ENCODE measurements at places on chromosomes 2 and 18.

- DNase-seq = no peak
Measured at GRCh38 chr2:34936089-34936488, 1337.0 kb upstream of the FAM98A start.

DNA sequence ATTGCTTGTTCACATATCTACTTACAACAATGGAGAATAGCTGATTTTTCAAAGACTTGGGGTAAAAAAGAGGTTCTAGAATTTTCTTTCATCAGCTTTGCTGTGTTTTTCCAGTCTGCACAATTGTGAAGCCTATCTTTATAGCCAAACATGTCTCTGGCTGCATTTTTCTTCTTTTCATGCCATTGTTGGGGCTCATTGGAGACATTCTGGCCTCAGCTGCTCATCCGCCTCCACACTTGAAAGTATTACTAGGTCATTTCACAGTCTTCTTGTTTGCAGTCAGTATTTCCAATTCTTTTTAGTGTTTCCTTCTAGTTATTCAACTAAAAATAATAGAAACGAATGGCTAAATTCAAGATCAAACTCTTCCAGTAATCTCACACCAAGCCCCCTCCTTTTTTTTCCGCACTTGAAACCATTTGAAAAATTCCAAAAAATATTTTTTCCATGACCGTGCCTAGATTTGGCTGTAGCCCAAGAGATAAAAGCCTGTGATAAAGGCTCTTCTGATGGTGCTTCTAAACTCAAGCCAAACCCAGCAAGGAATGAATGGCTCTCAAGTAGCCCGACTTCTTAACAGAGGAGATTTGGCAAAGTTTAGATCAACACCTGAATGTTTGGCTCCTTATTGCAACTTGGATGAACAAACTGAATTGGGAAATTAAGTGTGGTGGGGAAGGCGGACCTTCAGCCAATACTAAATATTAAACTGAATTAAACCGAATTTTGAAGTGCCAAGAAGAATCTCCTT, 103.4 kb downstream of the NRP2 start:
- no peak for DNase-seq

- DNase-seq = no peak
Measured at GRCh38 chr2:157903151-157903550, 27.0 kb upstream of the ACVR1 start.

DNA sequence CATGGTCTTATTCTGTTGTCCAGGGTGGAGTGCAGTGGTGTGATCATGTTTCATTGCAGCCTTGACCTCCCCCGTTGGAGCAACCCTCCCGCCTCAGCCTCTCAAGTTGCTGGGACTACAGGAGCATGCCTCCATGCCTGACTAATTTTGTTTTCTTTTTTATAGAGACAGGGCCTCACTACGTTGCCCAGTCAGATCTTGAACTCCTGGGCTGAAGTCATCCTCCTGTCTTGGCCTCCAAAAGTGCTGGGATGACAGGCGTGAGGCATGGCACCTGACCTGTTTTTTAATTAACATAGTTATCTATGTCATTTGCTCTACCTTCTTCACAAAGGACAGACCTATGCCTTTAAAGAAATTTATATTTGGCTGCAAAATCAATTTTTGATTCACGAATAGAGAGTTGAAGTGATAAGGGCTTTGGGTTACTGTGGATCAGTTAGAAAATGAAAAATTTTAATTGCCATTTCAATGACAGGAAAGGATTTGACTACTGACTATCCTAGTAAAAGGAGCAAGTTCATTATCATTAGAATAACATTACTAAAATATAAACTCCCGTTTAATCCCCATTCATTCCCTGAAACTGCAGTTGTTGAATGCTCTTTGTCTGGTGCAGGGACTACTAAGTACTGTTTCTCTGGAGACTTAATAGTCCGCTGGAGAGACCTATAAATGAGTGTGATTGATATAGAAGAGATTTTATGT, 3.7 kb downstream of the RNF138 start:
- no peak for DNase-seq

DNA sequence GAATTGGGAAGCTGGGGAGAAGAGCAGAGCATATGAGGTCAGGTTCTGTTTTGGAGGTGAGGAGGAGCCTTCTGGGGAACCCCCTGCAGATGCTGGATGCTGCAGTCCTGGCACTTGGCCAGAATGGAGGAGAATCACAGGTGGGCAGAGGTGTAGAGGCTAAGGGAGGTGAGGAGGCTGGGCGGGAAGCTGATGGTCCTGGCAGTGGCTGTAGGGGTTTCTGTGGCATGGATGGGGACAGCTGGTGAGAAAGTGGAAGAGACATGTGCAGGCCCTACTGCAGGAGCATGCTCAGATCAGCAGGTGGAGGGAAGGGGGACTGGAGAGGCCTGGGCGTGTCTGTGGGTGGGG, 101.3 kb downstream of the DYSF start:
- no peak for DNase-seq

DNA sequence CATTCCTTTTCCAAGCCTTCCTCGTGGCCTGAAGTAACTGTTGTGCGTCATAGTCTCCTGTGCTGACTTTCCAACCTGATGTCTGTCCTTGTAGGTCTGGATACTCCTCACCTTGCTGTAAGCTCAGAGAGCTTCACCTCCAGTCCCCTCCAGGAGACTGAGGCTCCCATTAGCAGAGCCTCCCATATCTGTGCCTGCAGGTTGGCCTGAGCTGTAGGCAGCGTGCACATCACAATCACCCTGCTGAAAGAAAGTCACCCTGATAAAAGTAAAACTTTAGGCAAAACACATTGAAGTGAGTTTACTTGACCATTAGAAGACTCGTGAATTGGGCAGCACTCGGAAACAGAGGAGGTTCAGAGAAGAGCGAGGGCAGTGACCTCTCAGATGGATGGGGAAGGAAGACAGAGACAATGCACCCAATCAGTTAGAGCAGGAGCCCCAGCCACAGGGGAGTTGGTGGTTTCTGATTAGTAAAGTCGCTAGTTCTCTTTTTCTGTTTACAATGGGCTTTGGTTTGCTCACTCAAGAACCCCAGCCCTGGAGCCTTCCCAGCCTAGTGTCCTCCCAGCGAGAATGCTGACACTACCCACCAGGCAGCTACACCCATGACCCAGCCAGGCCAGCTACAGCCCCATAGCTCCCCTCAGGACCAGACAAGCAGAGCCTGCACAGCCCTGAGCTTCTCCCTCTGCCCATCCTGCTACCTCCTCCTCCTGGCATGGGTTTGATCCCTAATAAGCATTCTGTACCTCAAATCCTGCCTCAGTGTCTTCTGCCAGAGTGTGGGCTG, 12.1 kb upstream of the TPO start:
- no peak for DNase-seq

GRCh38 chr2:129888461-129888860, 91.0 kb upstream of the RAB6C start:
- DNase-seq = no peak

DNA sequence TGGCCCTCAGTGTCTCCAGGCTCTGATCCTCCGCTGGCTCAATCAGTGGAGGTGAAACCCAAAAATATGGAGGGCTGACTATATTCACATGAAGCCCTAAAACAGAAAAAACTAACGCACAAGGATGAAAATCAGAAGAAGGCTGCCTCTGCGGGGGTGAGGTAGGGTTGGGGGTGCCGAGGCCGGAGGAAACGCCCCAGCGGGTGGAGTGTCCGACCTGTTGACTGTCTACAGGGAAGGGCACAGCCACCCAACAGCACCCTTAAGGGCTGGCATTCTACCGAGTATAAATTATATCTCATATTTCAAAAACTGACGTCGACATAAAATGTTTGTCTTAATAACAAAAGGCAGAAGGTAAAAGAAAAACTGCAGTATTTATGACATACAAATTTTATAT, 223.5 kb downstream of the HDAC4 start:
- DNase-seq = no peak

GRCh38 chr18:3061581-3062312, 48.8 kb upstream of the LPIN2 start:
- DNase-seq = no peak

DNA sequence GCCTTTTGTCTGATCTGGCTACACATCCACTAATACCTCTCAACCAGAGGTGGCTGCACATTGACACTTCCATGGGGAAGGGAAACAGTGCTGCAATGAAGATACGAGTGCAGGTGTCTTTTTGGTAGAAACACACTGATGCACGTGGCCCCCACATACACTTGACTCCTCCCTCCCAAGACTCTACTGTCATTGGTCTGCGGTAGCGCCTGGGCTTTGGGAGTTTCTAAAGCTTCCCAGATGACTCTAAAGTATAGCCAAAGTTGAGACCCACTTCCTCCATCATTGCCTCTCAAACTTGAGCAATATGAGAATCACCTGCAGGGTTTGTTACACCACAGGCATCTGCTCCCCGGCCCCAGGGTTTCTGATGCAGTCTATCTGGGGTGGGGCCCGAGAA, 11.0 kb downstream of the SLC14A1 start:
- no peak for DNase-seq

GRCh38 chr2:9673914-9674481, 43.2 kb upstream of the YWHAQ start:
- no peak for DNase-seq

DNA sequence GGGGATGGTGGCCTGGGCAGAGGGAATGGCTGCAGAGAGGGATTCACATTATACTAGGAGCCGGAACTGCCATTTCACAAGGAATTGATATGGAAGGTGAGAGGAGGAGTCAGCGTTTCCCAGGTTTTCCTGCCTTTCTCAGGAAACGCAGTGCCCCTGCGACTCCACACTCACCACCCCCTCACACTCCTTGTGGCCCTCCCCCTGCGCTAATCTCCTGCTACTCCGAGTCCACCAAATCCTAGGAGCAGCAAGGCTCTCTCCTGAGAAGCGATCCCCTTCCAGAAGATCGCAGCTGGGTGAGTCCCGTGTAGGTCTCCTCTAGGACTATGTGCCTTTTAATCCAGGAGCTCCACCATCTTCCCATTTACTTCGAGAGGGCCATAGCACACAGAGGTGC, 140.6 kb downstream of the VAPA start:
- DNase-seq = no peak

- DNase-seq = peak; percentile 100
Measured at GRCh38 chr2:149994057-149994728, 406.6 kb upstream of the MMADHC start.

DNA sequence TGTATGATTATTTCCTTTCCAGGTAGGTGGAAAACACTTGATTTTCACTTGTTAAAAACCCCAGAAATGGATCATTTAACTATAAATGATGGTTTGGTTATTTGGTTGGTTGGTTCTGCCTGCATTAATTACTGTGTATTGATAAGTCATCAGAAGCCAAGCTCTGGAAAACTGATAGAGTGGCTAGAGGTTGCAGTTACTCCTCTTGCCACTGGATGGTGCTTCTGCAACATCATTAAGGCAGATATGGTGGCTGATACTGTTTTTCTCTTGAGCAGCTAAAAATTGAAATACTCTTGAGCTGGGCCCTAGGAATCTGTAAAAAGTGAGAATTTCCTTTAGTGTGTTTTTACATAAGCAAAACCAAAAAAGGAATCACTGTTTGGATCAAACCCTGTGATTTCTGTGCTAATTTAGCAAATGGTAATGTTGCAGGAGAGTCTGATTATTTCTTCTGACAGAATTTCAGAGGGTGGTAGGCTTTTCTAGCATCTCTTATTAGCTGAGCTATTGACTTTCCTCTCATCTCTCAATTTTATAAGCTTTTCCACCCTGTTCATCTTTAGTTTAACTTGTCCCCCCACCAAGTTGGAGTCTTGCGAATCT, 54.3 kb downstream of the RAB10 start:
- no peak for DNase-seq

DNA sequence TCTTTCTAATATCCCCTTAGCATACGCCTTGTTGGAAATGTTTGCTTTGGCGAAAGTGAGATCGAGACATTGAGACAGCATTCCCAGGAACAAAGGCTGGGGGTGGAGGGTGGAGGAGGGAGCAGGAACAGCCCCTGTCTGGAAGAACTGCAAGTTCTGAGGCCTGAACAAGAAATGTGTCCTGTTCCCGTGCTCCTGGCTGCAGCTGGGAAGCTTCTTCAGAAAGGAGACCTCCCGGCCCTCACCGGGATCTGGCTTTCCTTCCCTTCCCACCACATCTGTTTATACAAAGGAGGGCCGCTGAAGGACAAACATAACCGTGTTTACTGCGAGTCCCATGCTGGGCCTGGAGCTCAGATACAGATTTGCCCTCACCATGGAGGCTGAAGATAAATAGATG, 35.9 kb downstream of the AFF3 start:
- DNase-seq = no peak

DNA sequence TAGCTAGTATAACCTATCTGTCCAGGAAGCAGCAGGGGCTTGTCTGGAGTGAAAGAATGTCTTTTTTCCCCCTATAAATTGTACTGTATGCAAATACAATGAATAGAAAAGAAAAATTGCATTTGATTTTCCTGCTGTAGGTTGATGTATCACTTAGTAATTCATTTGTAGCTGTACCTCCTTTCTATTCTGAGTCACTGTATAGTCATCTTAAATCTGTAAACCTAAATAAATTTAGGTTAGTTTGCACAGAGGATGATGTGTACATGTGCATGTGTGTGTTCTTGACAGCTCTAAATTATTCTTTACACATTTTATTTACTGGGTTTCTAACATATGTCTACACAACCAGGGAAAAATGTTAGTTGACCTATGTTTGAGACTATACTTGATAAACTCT, 478.7 kb upstream of the CNTNAP5 start:
- DNase-seq = peak; percentile 25

GRCh38 chr18:76967721-76968472, 145.5 kb downstream of the ZNF236 start:
- no peak for DNase-seq

DNA sequence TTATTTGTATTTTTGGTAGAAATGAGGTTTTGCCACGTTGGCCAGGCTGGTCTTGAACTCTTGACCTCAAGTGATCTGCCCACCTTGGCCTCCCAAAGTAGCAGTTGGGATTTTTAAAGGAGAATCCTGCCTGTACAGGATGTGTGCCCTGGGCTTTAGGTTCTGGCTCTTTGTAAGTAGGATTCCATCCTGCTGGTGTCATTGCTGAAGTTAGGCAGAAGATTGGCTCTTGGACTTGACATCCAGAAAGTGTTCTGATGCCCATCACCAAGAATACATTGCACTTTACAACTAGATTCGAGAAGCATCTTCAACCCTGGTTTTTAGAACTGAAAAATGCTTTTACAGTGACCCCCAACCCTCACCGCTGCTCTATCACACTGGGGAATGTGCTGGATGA, 4.4 kb upstream of the TWIST2 start:
- no peak for DNase-seq

DNA sequence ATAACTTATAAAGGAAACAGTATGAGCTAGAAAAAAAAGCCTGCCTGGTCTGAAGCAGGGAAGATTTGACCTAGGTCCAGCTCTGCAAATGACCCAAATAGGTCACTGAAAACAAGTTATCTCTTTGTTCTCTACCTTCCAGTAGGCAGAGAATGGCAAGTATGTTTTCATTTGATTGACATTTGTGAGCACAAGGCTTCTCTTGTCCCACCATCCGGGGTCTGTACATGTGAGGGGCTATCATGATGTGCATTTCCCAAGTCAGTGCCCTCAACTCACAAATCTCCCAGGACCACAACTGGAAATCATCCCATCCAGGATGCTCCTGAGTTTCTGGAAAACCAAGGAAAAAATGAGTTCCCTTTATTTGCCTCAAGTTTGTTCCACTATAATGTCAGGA, 309.5 kb downstream of the AFF3 start:
- DNase-seq = no peak

DNA sequence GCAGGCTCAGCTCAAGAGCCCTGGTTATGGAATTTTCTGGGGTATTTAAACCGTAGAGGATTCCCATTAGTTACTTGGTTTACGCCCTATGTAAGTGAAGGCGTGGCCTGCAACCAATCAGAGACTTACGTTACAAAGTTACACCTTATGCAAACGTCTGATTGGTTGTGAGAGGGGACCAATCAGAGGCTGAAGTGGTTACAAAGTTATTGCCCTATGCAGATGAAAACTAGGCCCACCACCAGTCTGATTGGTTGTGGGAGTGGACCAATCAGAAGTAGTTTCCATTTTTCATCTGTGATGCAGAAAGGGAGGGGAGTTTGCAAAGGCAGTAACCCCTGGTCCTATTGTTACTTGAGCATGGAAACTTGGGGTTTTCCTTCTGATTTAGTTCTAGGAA, 49.1 kb downstream of the DLGAP1 start:
- no peak for DNase-seq
